ENCODE measurements at places on chromosomes 2 and 18.

DNA sequence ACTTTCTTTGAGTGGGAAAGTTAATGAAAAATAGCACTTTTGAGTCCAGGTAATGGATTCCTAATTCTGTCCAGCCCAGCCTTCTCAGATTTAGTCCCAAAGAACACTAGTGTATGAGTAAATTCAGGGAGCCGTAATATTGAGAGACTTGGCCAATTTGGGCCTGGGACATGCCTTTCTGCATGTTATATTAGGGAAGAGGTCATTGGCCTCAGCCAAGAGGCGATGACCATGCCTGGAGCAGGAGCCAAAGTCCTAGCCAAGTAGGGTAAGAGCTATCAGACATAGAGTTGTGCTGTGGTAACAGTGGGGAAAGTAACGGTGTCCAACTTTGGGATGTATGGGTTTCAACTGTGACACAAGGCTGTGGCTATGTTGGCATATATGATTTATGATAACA is 336.5 kb upstream of the ZNF804A start:
- no peak for DNase-seq

DNA sequence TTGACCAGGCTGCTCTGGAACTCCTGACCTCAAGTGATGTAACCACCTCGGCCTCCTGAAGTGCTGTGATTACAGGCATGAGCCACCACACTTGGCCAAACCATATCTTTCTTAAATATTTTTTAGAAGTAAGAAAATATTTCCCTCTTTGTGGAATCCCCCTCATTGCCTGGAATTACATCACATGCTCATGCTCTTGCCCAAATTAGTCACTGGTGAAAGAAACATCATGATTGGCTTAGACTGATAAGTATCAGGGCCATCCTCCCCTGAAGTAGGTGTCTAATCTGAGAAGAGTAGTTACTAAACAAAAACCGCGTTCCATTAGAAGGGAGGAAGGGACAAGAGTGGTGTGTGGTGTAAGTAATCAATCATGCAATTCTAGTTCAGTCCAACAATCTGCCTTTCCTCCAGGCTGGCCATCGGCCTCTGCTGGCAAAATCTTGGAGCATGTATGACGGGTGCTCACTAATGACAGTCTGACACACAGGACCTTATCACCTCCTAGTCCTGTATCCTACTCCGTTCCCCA is 52.3 kb upstream of the SCG2 start:
- no peak for DNase-seq

GRCh38 chr2:233029321-233029720 is 3.2 kb upstream of the NEU2 start:
- DNase-seq: no peak

DNA sequence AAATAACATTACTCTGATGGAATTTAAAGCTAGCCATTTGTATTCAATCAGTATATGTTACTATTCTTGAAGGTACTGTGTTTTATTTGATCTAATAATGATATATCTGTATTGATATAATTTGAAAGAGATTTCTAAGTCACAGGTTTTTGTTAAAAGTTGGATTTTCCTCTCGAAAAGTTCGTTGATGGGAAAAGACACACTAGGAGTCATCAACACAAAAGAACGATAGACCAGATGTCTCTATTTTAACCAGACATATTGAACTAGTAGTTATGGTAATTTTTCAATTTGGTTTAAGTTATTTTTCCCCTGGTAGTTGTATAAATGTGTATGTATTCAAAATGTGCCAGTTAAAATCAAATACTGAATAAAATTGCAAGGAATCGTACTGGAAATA is 2.5 kb downstream of the ASXL3 start:
- no peak for DNase-seq

DNA sequence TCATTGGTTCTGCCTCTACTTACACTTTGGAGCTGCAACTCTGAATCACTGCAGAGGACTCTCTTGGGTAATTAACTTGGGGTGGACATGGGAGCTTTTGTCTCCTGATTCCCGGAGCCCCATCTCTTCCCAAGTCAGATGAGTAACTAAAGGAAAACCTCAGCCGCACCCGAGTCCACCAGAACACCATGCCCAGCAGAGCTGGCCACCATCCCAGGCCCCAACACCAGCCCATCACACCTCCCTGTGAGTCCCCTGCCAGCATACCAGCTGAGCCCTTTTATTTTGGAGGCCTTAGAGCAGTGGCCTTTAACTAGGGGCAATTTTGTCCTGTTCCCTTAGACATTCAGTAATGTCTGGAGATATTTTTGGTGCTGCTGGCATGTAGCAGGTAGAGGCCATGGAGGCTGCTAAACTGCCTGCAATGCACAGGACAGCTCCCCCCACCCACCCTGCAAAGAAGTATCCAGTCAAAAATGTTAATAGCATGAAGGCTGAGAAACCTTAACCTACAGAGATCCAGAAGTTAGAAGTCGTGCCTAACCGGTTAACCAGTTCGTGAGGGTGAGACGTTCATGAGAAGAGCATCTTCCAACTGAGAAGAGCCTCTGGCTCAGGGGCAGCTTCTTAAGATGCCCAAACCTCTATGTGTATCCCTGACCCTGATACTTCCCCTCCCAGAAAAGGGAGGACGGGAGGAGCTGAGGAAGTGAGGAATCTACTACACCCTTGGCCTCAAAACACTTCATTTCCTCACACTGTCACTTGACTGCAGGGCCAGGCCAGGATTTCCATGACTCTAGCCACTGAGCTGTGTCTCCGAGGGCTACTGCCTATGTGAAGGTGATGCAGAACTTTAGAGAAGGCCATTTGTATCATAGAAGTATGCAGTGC is 139.9 kb upstream of the EPAS1 start:
- no peak for DNase-seq

GRCh38 chr18:5490753-5491480 is 52.9 kb downstream of the EPB41L3 start:
- no peak for DNase-seq

DNA sequence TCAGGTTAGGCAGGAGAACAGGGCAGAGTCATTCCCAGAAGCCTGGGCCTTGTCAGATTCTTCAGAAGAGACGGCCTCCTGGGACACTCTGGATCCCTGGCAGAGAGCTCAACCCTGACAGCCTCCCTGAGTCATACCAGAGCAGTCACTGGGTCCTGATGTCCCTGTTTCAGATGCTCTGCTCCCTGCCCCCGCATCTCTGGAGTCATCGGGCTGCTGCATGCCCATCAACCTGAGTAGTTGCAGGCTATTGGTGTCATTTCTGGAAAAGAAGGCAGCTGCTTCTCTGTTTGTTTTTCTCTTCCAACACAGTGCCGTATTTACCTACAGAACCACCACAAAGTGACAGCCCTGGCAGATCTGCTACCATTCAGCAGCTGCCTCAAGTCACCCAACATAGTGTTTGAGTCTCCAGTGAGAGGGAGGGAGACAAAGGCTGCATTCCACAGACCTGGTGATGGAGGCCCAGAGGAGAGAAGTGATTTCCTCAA is 145.1 kb downstream of the B3GNT2 start:
- peak; percentile 22 for DNase-seq

DNA sequence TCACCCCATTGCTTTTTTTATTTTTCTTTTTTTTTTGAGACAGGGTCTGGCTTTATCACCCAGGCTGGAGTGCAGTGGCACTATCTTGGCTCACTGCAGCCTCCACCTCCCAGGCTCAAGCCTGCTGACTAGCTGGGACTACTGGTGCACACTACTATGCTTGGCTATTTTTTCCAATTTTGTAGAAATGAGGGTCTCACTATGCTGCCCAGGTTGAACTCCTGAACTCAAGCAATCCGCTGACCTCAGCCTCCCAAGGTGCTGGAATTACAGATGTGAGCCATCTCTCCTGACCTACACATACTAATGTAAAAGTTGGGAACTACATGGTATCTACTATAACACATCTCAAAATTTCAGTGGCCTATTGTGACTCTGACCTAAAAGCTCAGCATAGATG is 101.2 kb downstream of the FMNL2 start:
- no peak for DNase-seq

DNA sequence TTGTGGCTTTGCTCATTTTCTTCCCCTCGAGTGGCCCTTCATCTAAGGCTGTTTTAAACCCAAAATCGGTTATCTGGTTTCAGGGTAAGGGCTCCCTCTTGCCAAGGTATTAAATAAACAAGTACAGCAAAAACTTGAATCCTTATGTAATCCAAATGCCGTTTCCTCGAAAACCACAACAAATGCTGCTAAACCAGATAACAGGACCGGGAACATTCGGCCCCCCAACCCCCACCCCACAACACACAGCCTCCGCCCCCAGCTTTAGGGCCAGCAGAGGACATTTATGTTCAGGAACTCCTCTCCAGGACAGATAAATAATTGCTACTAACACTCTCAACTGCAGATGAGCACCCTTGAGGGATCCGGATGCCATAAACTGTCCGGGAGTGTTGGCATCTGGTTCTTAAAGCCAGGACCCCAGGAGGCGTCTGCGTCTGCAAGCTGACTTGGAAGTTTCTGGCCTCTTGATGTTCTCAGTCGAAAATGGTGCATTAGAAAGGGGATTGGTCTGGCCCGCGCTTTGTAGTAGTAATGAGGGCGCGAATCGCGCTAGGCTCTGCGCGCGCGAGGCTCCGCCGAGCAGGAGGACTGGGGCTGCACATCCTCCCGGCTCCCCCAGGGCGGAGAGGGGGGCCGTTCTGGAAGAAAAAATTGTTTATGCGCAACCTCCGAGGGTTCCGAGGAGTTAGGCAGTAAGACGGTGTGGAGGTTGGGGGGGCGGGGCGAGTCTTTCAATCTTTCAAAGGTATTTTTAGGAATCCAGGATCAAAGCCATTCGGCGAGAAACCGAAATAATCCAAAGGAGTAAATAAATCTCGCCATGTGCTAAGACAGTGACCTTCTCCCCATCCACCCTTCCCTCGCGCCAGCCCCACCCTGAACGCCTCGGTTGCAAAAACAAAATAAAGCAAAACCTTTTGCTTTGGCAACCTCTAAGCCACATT is 3.9 kb upstream of the ID2 start:
- DNase-seq: peak; percentile 90

- DNase-seq: no peak
Observed at GRCh38 chr2:233901884-233902283, 15.3 kb upstream of the TRPM8 start.
